ENCODE measurements at places on chromosomes 12 and 14.

DNA sequence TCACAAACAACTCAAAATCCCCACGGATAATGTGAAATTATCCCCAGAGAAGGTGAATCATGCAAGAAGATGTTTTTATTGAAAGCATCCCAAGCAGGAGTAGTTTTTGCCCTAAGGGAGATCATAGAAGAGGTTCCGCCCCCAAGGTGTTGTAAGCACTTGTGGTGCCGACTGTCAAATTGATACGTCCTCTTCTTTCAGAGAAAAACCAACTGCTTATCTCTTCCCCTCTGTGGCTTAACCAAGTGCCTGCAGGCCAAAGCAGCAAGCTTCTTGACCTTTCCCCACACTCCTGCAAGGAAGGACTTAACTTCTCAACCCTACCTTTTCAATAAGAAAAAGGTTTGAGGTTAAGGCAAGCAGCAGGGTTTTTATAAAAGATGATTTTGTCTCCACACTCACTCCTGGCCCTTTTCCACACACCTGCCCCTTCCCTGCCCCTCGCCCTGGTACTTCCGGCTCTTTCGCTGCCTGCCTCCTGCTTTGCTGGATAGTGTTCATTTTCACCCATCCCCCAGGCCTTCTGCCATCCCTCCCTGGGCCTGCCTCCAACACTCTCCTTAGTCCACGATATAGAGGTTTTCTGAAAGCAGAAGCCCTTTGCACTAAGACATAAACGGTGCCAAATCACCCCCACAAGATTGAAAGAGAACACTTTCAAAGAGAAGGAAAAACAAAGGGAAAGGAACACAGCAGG lies 114.5 kb downstream of the EGLN3 start:
- DNase-seq = no peak

GRCh38 chr12:6627616-6628015 lies 8.1 kb downstream of the LPAR5 start:
- peak; percentile 58 for DNase-seq

- DNase-seq = peak; percentile 18
These were observed at the start of gene HVCN1 for GRCh38 chr12:110688446-110689280. Gene HVCN1 (minus strand): TSS chr12:110689115. CDS start chr12:110683245, 5,870 bp downstream.

GRCh38 chr12:4957761-4958160 lies 48.1 kb downstream of the KCNA1 start:
- no peak for DNase-seq

GRCh38 chr14:103296987-103297386 lies 37.0 kb upstream of the EIF5 start:
- DNase-seq = no peak

DNA sequence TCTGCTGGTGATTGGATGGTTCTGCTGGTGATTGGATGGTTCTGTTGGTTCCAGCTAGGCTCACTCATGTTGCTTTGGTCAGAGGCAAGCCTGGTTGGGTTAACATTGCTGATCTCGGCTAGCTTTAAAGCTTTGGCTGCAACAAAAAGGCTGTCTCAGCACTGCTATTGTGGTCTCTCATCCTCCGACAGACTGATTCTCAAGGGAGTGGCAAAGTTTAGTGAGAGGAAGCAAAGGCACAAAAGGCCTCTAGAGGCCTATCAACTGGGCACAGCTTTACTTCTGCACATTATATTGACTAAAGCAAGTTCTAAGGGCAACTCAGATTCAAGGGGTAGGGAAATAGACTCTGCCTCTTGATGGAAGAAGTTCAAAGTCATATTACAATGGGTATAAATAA lies 84.7 kb upstream of the LGR5 start:
- DNase-seq = no peak

- DNase-seq = peak; percentile 19
These were observed 597 bp downstream of the MLF2 start for GRCh38 chr12:6752167-6752920.

DNA sequence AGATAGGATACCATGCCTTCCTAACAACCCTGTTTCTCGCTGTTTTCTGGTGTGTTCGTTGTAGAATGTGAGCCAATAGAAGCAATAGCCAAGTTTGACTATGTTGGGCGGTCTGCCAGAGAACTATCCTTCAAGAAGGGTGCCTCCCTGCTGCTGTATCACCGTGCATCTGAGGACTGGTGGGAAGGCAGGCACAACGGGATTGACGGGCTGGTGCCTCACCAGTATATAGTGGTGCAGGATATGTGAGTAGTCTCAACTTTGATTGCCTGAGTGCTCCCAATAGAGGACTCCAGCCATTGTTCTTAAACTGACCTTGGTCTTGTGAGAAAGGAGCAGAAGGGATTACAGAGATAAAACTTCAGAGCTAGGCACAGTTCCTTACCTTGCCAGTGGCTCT lies 96.2 kb downstream of the KICS2 start:
- no peak for DNase-seq

- DNase-seq = no peak
These were observed 33.6 kb downstream of the ADGRD1 start for GRCh38 chr12:130987151-130987931.

- DNase-seq = no peak
These were observed 2.5 kb downstream of the CARMIL3 start for GRCh38 chr14:24054324-24054641.

DNA sequence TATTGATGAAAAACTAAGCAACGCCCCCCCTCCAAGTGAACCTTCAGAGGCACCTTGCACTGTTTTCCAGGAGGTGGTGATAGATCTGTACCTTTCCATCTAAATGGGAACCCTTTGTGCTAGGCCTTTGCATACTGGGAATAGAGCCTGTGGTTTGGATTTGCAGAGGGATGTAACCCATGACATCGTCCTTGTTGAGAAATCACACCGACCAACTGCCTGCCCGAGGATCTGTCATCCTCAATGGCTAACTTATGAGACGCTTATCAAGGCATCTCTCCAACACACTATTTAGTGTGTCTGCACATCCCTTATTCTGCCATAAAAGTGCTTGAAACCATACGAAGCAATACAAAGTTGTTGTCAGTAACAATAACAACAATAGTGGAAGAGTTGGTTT lies 22.9 kb downstream of the NTN4 start:
- no peak for DNase-seq

DNA sequence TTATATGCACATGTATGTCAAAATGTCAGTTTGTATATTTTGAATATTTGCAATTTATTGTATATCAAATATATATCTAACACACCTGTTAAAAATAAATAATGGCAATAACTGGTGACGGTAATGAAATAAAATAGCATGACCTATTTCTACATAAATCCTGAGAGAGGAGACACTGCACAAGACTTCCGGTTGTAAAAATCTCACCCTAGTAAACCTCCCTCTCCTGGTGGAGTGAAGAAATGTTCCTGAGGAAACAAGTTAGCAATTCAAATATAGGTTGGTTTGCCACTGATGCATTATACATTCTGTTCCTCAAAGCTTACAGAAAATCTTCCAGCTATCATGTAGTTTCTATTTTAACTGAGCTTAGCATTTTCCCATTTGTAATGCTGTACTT lies 166.1 kb upstream of the SYT10 start:
- no peak for DNase-seq

DNA sequence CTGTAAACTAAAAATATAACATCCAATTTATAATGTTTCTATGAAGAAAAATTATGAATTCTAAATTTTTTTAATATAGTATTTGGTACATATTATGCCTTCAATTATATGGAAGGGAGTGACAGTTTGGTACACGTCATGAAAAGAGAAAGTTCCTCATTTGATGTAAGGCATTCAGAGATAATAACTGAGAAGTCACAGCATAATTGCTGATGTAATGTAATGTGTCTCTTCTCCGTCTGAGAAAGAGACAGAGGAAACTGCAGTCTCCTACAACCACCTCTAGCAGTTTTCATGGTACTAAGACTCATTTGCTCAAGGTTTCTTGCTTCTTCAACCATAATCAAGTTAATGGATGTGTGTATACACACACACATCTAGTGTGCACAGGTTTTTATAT lies 2.3 kb upstream of the CD69 start:
- no peak for DNase-seq

DNA sequence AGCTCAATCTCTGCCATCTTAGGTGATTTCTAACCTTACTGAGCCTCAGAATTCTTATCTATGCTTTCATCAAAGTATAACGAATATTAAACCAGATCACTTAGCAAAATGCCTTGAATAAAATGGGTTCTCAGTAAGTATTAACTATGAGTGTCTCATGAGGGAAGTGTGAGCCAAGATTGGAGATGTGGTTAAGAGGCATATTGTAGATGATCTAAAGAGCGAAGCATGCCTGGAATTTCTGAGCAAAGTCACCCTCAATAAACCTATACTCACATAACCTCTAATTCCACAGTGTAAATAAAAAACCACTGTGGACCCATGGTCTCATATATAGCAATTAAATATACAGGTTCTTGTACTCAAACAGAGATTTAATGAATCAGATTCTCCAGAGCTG lies 193.1 kb upstream of the FSCB start:
- DNase-seq = no peak

DNA sequence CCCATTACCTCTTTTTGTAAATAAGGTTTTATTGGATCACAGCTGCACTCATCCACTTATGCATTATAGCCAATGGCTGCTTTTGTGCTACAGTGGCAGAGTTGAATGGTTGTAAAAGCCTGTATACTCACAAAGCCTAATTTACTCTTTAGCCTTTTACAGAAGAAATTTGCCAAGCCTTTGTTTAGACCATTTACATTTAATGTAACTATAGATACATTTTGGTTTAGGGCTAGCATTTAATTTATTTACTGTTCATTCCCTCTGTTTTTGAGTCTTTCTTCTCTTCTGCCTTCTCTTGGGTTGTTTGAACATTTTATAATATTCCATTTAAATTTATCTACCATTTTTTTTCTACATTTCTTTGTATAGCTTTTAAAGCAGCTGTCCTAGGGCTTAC lies 217.1 kb upstream of the AMIGO2 start:
- DNase-seq = no peak

DNA sequence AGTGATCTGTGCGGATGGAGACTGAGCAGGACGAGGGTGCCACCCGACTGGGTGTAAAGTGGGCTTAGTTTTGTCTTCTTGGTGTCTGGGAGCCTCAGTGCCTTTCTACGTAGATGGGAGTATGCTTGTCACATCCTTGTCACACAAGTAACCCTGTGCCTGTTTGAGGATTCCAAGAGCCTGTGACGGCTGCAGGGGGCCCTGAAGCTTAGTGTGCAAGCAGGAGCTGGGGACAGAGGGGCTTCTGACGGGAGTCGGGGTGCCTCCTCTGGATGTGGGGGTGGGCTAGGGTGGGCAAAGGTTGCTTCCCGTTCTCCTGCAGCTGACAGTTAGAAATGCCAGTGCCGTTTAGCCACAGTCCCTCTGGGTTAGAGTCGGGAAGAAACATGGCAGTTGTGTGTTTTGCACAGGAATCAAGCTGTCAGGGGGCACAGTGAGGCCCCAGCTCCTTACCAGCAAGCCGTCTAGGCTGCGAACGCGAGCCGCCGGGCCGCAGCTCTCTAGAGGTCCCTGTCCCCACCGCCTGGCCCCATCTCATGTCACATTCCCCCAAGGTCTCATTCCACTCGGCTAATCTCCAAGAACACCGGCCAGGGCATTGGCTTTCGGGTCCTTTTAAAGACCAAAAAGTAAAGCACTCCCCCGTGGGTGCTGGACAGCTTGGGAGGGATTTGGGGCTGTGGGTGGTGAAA lies 7.0 kb downstream of the RTL1 start:
- no peak for DNase-seq

- no peak for DNase-seq
These were observed 1020.3 kb downstream of the LRFN5 start for GRCh38 chr14:42626986-42627385.

GRCh38 chr12:104694161-104694560 lies 237.4 kb downstream of the CHST11 start:
- DNase-seq = no peak

GRCh38 chr12:21073822-21074460 lies 57.1 kb upstream of the SLCO1B1 start:
- no peak for DNase-seq

- DNase-seq = no peak
These were observed 14.4 kb downstream of the DDX54 start for GRCh38 chr12:113170926-113171325.

DNA sequence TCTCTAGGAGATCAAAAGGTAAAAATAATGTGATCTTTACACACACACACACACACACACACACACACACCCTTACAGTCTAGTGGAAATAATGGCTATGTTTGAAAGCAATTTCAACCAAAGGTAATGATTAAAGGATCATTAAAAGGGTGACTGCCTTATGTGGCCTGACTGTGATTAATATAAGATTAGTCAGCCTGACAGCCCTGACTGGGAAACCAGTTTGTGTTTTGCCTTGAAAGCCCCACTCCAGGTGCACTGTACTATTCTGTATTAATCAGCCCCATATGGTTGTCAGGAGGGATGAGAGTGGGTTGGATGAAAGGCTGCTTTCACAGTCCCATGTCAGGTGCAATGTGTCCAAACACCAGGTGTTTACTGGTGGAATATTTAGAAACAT lies 10.5 kb downstream of the RASSF9 start:
- DNase-seq = no peak

DNA sequence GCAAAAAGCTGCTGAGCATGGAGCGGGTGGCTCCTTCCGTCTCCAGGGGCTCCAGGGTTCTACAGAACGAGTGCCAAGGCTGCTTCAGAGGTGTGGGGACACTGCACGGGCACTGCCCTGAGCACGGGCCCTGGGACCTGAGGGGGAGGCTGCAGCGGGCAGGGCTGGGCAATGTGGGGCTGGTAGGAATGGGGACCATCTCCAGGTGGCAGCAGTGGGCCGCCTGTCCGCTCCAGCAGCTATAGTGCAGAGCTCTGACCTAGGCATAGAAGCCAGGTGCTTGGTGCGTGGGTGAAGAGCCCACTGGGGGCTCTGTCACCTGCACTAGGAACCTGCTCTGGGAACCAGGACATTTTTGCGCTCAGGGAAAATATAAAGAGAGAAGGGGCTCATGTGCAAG lies 22.3 kb downstream of the HDAC7 start:
- no peak for DNase-seq

GRCh38 chr14:100608586-100609330 lies 21.5 kb upstream of the BEGAIN start:
- DNase-seq = no peak

DNA sequence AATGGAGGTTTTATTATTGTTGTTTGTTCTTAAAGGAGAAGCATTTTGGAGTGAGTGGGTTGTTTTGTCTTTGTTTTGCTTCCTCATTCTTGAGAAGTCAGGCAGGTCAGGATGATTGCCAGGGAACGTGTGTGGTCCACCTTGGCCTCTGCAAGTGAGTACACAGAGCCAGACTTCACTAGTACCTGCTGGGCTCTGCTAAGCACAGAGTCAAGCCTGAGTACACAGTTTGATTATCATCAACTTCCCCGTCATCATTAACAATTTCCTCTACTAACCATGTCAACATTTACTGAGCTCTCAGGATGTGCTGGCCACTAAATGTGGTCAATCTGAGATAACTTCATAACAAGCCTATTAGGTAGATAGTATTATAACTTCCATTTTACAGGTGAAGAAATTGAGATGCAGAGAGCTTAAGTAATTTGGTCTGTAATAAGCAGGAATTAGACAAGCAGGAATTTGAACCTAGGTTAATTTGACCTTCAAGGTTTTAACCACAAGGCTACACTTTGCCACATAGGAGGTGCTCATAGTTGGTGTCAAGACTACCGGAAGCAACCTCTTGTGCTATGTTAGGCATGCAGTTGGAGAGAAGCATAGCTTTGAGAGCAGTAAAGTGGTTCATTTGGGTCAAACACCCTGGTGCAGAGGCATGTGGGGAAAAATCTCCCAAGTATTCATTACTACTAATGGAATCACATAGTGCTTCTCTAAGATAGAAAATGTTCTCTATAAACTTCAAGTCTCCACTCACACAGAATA lies 178.3 kb downstream of the NUAK1 start:
- DNase-seq = no peak

GRCh38 chr14:84770030-84770429 lies 759.9 kb upstream of the FLRT2 start:
- no peak for DNase-seq

Measured in stimulated activated CD4-positive, alpha-beta T cell treated with anti-CD3 and anti-CD28 coated beads, Interleukin-4, amount 100 ng/mL, for 4 hours (primary cell).